ENCODE measurements at places on chromosomes 12 and 14.

- no peak for DNase-seq
Observed at GRCh38 chr14:40413136-40413535, 980.9 kb upstream of the FBXO33 start.

DNA sequence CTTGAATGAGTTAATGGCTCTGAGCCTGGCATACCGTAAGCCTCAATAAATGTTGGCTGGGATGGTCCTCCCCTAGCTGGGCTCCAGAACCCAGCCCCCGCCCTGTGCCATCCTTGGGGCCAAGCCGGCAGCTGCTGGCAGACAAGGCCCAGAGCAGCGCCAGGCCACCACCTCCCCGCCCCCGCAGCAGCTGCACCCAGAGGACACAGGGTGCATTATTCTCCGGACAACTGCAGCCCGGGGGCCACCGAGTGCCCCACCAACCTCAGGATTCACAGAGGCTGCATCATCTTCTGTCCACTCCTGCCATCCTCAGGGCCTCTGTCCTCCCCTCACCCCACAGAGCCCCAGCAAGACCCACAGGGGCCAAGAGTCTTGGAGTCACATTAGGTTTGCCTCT is 92.7 kb downstream of the NCOR2 start:
- no peak for DNase-seq

- peak; percentile 12 for DNase-seq
Observed at GRCh38 chr12:49903700-49904423, at the start of gene FAIM2. TSS of gene FAIM2 (minus strand) at chr12:49903900. CDS start at chr12:49903792, 108 bp downstream.

GRCh38 chr12:5453466-5453865 is 21.6 kb downstream of the NTF3 start:
- no peak for DNase-seq

DNA sequence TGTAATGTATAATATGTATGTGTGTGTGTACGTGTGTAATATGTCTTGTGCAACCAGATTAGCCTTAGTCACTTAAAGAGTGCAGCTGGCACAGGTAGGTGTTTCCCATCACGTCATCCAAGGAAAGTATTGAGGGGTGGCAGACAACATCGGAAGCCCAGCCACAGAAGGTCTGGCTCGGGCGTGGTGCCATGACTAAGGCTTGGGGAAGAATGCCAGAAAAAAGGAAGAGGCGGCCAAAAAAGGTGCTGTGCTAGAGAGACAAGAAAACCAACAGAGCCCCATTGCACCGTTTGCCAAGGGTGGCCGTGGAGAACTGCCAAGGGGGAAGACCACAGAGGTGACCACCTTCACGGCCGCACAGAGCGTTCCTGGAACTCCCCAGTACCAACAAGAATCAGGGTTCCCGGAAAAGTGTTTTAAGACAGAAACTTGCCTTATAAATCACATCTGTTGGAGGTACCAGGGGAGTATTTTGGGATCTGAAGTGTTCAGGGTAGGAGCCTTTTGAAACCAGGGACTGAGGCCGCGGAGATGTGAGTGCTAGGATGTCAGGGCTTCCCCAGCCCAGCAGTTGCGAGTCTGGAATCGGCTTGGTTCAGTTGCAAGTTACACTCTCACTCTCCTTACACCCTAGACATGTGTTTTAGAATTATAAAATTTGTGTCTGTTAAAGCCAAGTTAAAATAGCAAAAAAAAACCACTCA is 131.2 kb upstream of the DYRK2 start:
- DNase-seq: no peak

DNA sequence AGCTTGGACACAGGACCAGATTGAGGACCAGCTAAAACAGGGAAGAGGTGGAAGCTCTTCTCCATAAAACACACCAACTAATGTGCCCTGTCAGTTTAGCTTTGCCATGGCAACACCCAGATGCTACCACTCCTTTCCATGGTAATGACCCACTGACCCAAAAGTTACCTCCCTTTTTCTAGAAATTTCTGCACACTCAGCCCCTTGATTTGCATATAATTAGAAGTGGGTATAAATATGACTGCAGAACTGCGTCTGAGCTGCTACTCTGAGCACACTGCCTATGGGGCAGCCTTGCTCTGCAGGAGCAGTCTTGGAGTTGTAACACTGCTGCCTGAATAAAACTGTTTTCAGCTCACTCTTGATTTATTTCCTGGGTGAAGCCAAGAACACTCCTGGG is 3.2 kb upstream of the TDG start:
- no peak for DNase-seq
